ENCODE measurements at places on chromosomes 13 and 19.

- DNase-seq = no peak
Measured at GRCh38 chr19:8355631-8356402, 8.1 kb upstream of the ANGPTL4 start.

DNA sequence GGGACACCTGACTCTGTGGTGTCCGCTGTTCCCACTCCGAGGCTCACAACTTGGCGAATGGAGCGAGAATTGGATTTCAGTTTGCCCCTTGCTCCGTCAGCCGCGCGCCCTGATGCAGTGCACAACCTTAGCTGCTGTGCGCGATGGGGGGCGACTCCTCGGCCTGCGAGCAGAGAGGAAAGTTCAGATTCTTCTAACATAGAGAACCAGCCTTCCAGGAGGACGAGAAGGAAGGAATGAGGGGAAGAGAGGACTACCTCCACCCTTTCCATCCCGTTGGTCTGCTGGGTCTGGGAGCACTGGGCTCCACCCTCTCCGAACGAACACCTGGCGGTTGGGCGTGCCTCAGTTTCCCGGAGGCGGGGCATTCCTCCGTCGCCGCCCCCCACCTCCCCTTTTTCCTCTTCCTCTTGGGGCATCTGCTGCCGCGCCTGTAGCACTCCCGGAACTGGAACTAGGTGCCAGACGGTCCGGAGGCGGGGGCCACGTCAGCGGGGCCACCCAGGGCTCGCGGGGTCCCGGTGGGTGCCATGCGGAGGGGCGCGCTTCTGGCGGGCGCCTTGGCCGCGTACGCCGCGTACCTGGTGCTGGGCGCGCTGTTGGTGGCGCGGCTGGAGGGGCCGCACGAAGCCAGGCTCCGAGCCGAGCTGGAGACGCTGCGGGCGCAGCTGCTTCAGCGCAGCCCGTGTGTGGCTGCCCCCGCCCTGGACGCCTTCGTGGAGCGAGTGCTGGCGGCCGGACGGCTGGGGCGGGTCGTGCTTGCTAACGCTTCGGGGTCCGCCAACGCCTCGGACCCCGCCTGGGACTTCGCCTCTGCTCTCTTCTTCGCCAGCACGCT is at the start of gene KCNK6:
Gene KCNK6 (plus strand): TSS at position 425 of the 838 bp plus-strand sequence. CDS start 106 bp downstream, at position 531.
- no peak for DNase-seq

DNA sequence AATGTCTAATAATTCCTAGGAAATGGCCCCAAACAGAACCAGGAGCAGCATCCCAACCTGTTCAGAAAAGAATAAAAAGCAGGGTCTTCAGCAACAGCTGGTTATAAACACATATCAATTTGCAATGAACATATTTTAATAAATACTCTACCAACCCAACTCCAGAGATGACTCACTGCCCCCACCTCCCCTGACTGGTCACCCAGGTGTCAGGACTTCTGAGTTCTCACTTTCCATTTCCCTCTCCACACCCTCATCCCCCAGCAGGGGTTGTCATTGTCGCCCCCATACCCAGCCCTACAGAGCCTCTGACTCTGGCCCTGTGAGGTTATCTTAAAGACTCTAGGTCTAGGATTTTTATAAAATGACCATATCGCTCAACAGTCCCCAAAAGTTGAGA is 6.9 kb downstream of the SERPINE3 start:
- no peak for DNase-seq

- no peak for DNase-seq
Measured at GRCh38 chr19:38267761-38268483, 3.5 kb downstream of the SPINT2 start.

GRCh38 chr19:38173291-38174041 is 50.6 kb downstream of the DPF1 start:
- DNase-seq = no peak

GRCh38 chr19:23273022-23273589 is 22.9 kb upstream of the ZNF724 start:
- DNase-seq = no peak

DNA sequence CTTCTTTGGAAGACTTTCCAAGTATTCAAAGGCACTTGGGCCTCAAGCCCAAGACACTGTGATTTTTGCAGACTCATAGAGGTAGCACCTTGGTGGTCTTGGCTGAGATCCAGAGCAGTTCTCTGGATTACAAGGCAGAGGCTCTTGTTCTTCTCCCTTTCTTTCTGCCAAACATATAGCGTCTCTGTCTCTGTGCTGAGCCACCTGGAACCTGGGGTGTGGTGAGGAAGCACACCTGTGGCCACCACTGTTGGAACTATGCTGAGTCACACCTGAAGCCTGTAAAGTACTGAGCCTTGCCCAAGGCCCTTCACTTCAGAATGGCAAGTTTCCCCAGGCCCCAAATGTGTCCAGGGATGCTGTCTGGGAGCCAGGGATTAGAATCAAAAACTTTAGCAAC is 127.5 kb downstream of the FREM2 start:
- no peak for DNase-seq

DNA sequence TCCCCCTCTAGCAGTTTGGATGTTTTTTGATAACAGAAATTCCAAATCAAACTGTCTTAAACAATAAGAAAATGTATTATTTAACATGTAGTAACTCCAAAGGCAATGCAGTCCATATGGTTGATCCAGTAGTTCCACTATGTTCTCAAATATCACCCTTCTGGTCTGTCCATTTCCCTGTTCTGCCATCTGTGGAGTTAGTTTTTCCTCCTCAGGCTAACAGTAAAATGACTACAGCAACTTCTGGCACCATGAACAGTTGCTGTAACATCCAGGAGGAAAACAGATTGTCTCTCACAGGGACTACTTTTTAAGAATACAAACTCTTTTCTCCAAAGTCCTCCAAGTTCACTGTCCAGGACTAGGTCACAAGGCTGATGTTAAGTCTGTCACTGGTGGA is 455.4 kb downstream of the FGF14 start:
- DNase-seq = no peak

DNA sequence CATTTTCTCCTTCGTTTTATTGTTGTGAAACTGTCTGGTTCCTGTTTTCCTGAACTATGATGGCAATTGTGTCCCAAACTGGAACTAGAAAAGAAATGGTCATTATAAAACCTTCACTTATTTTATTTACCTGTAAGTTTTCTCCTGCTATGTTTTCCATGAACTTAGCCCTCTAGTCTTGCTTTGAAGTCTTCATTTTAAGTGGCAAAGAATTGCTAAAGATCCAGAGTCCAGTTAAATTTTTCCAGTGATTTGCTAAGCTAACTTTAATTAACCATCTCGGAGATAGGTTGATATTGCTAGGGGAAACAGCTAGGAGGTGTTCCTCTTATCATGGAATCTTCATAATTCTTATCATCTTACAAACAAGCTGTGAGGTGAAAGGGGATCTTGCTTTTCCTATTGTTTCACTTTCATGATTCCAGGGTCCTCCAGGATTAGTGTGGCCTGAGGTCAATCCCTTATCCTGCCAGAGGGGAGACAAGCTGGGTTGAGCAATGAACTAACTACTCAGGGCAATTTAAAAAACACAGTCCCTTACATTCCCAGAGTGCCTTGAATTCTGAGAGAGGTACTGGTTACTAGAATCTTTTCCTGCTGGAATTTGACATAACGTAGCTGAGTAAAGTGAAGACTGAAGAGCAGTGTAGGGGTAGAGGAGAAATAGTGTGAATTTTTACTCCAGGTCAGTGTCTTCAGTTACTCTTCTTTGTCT is 112.5 kb downstream of the ESD start:
- no peak for DNase-seq

DNA sequence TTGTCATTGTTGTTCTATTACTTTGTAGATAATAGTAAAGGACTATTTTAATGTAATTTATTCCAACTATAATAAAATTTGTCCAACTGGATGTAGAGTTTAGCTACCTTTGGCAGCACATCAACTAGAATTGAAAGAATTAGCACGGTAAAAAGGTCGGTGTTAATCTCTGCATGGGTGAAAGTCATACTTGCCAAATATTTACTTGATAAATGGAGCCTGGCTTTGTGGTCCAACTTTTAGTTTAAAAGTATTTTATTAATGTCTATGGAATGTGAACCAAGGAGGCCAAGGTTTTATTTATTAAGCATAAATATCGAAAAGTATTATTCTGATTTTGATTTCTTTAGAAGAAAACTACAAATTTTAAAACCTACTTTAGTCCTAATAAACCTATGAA is 1389.0 kb downstream of the PCDH9 start:
- DNase-seq = no peak

DNA sequence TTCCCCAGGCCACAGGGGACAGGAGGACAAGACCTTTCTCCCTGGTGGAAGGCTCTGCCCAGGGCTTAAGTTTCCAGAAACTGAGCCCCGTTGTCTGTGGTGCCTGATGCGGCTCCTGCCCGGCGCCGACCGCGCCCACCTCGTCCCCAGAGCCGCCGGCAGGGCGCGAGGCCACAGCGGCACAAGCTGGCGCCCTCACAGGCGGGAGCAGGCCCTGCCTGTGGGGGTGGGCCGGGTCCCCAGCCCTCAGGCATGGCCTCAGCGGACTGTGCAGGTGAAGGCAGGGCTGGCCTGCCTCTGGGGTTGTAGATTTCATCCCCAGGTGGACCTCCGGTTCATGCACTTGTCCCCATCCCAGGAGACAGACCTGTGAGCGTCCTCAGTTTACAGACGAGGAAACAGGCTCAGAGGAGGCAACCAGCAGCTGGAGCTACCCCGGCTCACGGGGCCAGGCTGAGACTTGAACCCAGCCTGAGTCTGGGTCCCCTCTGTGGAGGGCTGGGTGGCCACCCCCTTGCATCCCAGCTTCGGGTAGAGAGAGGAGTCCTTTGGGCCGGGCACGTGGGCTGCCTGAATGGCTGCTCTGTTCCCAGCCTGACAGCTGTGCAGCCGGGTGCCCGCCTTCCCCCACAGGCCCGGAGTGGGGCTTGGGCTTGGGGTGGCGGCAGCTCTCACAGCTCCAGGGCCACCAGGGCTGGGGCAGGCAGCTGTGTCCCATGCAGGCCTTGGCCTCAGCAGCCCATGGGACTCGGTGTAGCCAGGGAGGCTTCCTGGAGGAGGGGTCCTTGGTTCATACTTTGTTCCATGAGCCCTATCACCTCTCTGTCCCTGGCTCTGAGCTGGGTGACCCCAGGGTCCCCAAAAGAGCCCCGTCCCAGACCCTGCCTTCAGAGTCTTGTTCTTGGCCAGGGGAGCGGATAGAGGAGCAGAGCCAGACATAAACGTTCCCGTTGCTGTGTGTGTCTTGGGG is 26.8 kb downstream of the PIAS4 start:
- DNase-seq = no peak

DNA sequence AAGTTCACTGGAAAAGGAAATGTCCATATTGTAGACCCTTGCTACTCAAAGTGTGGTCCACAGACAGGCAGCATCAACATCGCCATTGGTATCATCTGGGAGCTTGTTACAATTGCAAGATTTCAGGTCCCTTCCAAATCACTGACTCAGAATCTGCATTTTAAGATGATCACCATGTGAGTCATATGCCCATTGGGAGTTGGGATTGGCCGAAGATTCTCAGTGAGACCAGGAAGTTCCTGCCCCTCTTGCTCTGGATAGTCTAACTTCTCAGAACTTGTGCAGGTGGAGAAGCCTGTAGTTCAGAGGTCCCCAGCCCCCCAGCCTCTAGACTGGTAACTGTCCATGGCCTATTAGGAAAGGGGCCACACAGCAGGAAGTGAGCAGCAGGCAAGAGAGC is 48.9 kb upstream of the URAD start:
- DNase-seq = no peak

- no peak for DNase-seq
Measured at GRCh38 chr19:8143041-8143440, 6.4 kb downstream of the FBN3 start.

DNA sequence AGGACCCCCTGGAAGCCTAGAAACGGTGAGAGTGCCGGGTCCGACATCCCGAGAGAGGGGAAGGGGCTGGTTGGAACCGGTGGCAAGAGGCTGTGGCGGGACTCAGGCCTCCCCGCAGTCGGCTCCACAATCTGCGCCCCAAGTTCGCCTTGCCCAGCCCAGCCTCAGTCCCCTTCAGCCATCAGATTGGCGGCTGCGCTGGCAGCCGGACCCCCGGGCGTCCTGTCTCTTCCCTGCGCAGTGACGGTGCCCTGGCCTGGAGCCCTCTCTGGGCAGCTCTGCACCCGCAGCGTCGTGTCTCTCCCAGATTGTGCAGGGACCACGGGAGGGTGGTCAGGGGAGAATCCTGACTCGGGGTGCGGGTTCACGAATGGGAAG is 315 bp downstream of the ZNF492 start:
- no peak for DNase-seq

GRCh38 chr19:46944918-46945628 is 74.6 kb upstream of the NPAS1 start:
- no peak for DNase-seq

GRCh38 chr13:113965383-113965874 is 8.4 kb downstream of the C13orf46 start:
- no peak for DNase-seq

- no peak for DNase-seq
Measured at GRCh38 chr13:113437408-113438010, 15.8 kb downstream of the ADPRHL1 start.

GRCh38 chr19:32653599-32653915 is 21.4 kb downstream of the ANKRD27 start:
- no peak for DNase-seq

DNA sequence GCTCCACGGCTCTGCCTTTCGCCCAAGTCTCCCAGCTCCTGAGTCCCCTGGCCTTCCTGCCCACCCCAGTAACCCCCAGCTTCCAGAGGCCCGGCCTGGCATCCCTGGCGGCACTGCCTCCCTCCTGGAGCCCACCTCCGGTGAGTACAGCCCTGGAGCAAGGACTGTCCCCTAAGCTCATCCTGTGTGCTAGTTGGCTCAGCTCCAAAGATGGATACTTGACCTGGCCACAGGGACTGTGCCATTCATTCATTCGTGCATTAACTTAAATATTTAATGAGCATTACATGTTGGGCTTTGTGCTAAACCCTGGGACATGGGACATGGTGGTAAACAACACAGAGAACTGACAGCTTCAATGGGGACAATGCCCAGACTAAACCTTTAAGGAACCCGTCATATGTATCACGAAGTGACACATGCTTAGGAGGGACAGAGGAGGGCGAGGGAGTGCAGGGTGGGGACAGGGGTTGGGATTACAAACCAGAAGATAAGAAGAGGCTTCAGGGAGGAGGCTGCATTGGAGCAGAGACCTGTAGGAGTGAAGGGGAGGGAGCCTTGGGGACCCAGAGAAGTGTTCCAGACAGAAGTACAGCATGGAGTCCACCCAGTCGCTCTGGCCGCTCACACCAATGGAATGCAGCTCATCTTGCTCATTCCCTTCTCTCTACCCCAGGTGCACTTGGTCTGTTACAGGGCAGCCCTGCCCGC is 6.9 kb upstream of the OVOL3 start:
- DNase-seq = no peak

GRCh38 chr13:107365466-107366215 is 797.7 kb upstream of the ARGLU1 start:
- DNase-seq = no peak

Measured in GM12892 (cell line).